ENCODE measurements at places on chromosomes 6 and 20. TPM values are rescaled to one million over a fixed set of nuclear protein-coding genes. Genes with fewer than 3 reads are reported as not detected.

Gene CAGE1
- total RNA-seq: not detected

Gene ABCF1
- total RNA-seq: 62.7 TPM

Gene EYA4
- total RNA-seq: not detected

Gene COL21A1
- total RNA-seq: 0.69 TPM

Gene CGAS
- 0.37 TPM for total RNA-seq

Gene MUC22
- not detected for total RNA-seq

- no peak for DNase-seq
Observed at GRCh38 chr6:147251072-147251471, 46.9 kb downstream of the STXBP5 start.

DNA sequence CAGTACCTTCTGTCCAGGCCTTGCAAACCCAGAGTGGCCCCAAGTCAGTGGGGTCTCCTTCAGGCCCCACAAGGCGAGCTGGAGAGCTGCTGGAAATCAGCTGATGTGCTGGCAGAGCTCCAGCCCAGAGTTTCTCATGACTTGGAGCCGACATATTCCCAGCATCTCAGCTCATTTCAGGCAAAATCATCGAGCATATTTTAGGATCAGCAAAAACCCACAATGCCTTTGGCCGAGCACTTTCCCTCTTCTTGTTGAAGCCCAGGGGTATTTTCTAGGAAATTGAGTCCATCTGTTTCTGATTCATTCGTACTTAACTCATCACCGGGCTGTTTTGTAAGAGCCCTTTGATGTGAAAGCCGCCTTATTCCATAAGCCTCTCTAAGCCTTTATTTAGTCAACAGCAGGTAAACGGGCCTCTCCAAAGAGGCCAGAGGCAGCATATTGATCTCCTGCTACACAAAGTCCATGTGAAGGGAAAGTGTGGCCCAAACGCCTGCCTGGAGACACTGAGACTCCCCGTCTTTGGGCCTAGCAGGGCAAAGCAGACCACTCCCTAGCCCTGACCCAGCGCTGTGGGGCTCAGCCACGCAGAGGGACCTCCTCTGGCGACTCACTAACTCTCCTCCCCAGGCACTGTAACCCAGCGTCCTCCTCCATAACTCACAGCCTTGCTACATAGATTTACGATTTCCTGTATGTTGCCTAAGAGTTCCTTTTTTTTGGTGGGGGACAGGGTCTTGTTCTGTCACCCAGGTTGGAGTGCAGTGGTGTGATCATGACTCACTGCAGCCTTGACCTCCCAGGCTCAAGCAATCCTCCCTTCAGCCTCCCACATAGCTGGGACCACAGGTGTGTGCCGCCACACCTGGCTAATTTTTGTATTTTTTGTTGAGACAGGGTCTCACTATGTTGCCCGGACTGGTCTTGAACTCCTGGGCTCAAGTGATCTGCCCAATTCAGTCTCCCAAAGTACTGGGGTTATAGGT is 12.1 kb upstream of the C20orf203 start:
- DNase-seq: no peak

DNA sequence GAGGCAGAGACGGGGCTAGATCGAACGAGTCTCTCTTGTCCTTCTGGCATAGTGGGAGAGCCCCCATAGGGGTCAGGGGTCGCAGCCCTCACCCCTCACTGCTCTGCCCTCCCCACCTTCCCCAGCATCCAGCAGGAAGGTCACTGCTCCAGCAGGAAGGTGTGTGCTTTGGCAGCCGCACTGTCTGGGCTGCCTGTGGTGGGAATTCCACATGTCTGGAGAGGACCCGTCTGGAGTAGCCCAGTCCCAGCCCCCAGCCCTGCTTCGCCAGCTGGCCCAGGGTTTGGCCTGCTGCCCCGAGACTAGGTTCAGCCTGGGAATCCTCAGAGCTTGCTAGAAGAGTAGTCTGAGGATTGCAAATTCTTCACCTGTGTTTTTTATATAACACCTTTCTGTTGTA is 2.5 kb upstream of the R3HDML start:
- DNase-seq: no peak

DNA sequence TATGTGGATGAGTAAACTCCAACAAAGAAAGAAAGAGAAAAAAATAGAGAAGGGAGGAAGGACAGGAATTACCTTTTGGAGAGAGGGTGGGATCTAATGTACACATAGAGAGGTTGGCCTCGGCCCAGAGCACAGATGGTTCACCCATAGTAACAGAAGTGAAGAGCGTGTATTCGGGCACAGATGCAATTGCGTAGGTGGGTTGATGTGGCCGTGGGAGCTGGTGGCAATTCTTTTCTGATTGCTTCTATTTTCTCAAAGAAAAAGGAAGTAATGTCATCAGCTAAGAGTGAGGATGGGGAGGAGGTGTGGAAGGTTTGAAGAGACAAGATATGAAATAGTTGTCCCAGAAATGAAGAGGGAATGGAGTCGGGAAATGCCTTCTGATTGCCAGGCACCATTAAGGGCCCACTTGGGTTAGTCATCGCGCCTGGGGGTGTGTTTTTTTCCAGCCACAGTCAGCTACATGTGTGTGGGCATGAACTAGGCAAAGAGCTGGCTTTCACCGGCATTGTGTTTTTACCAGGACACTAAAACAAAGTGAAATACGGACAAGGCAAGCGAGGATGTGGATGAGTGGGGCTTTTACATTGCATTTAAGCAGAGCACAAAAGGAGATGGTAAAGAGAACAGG is 158.7 kb downstream of the SYNE1 start:
- no peak for DNase-seq

DNA sequence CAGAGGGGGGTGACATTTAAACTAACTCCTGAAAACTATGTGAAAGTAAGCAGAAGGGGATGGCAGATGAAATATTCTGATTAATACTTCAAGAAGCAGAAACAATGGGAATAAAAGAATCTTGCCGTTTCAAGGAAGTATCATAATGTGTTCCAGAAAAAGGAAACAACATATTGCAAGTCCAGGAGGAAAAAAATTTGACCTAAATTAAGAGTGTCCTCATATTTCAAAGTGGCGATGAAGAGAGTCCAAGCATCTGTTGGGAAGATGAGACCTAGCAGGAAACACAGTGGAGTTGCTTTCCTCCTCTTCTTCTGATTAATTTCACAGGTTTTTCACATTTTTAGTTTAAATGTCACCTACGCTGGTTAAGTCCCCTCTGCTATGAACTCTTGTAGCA is 45.6 kb upstream of the TNFAIP3 start:
- no peak for DNase-seq

- DNase-seq: no peak
Observed at GRCh38 chr6:38427492-38428210, 212.1 kb downstream of the BTBD9 start.

GRCh38 chr6:88050140-88050818 is 2.6 kb downstream of the SPACA1 start:
- DNase-seq: no peak

- DNase-seq: peak; percentile 45
Observed at GRCh38 chr6:149028767-149029405, 282.1 kb downstream of the UST start.

DNA sequence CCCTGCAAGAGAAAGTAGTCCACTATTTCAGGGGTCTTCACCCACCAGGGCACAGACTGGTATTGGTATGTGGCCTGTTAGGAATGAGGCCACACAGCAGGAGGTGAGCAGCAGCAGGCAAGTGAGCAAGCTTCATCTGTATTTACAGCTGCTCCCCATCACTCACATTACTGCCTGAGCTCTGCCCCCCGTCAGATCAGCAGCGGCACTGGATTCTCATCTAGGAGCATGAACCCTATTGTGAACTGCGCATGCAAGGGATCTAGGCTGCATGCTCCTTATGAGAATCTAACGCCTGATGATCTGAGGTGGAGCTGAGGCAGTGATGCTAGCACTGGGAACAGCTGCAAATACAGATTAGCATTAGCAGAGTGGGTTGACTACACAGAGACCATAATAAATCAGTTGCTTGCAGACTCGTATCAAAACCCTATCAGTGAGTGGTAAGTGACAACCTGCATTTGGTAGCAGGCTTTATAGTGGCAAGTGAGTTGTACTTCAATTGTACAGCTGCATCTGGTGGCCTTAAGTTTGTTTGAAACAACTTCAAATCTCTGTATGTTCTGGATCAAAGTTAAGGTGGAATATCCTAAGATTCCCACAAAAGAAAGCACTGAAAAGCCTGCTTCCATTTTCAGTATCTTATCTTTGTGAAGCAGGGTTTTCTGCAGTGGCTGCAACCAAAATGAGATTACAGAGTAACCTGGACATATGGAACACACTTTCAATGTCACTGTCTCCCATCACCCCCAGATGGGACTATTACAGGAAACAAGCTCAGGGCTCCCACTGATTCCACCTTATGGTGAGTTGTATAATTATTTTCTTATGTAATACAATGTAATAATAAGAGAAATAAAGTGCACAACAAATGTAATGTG is 12.8 kb downstream of the C6orf141 start:
- no peak for DNase-seq

DNA sequence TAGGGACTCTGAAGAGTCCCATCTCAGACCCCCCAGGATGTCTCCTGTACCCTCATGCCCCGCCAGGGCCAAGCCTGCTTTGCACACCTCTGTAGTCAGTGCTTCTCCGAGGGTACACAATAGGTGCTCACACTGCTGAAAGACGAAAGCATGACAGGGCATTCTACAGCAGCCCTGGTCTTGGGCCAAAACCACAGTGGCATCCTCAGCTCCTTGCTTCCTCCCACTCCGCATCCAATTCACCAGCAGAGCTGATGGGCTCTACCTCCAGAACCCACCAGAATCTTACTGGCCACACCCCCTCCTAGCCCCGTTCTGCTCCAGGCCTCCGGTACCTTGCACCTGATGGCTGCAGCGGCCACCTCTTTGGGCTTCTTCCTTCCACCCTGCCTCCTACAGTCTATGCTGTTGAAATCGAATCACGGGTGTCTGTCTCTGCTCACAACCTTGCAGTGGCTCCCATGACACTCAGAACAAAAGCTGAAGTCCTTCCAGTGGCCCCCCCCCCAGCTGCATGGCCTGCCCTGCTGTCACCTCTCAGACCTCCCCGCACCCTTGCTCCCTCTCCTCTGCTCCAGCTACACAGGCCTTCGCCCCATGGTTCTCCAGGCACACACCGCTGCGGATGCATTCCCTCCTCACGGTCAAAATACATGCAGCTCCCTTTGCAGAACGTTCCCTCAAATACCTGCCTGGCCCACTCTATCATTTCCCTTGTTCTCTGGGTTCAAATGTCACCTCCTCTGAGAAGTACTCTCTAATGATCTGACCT is 1.2 kb downstream of the ANGPT4 start:
- no peak for DNase-seq

DNA sequence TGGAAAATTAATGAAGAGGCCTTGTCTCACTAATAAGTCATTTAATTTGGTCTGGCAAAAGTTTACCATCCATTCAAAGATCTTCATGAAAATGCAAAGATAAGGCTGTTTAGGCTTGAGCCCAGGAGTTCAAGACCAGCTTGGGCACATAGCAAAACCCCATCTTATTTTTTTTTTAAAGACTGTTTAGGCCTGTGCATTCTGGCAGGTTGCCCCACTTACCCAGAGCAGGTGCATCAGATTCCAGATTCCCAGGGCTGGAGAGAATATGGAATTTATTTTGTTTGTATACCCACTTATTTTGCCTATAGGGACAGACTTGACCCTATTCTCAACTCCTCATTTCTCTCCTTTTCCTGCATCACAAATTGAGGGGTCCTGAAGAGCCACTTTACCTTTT is 5.7 kb downstream of the FOXO3 start:
- no peak for DNase-seq

DNA sequence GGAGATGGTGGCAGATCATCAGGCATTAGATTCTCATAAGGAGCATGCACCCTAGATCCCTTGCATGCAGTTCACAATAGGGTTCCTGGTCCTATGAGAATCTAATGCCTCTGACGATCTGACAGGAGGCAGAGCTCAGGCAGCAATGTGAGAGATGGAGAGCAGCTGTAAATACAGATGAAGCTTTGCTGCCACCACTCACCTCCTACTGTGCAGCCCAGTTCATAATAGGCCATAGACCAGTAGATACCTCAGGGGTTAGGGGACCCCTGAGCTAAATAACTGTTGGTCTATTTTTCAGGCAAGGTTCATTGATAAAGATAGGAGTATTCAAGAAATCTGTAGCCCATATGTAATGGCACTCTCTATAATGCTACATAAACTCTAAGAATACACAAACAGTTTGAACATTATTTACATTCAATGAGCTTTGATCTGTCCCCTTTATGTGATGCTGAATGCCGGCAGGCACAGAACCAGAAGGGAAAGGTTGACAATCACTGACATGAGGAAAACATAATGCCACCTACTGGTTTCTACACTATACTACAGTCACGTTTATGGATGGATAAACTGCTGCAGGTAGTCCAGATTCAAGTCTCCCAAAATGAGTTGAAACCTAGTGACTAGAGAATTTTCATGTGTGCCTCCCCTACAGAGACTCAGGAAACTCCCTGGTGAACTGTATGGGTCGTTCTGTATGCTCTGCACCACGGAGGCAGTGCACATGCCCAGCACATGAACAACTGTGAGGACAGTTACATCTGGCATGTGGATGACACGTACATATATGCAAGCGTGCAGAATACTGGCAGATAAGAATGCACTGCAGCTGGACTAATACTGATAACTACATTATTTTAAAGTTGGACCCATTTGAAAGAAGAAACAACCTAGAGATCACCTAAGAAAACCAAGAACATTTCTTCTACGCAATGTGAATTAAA is 72.0 kb downstream of the DST start:
- no peak for DNase-seq

- DNase-seq: no peak
Observed at GRCh38 chr6:112488238-112488637, 141.1 kb downstream of the RFPL4B start.

DNA sequence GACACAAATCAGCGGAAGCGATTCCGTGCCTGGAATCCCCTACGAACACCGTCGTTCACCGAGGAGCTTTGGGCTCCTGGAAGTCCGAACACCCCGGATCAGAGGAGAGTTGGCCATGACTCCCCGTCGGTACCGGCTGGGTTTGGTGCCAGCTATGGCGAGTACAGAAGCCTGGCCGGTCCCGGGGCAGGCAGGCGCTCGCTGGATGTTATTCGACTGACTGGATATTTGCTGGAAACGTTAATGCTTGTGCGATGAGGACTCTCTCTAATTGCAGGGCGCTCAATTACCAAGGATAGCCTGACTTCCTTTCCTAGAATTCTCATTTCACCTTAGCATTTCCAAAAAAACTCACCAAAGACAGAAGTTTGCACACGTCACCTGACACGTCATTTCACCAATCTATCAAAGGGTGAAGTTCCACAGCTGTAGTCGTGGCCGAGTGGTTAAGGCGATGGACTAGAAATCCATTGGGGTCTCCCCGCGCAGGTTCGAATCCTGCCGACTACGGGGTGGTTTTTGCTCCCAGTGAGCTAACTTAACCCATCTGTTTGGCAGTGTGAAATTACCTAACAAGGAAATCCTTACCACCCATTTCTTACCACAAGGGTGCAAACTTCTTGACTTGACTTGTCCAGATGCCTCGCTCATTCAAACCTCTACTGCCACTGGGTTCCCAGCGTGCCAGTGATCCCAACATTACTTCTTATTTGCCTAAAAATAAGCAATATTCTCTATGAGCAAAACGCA is 22.7 kb upstream of the ZNF184 start:
- peak; percentile 65 for DNase-seq

Data from glutamatergic neuron (in vitro differentiated cells).